Bone marrow (tissue), 2 donors: ENCODE measurements at places on chromosomes 2 and 18.

DNA sequence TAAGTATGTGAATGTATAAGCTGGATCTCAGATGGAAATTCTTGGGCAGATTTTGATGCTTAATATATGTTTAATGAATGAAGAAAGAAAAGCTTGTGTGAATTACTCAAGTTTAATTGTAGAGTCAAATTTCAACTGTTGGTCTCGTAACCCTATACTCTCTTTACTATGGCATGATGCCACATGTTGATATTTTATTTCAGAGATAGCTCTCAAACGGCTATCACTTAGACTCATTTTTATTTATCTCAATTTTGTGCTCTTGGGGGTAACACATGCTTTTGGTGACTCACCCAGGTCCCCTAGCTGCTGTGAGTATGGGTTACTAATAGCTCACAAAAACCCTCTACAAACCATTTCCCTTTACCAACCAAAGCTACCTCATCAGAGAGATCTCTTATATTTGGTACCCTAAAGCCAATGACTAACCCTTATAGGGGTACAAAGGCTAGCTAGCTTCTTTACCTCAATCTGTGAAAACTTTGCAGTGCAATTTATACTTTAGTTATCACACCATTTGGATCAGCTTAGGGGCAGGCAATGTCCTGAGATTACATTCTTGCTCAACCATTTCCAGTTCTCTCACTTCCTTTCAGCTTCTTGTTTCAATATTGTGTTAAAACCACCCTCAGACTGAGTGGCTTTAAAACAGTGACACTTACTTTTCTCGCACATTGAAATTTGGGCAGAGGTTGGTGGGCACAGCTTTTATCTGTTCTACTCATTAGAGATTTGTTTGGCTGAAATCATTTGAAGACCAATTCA lies 240.3 kb downstream of the CDH7 start:
- DNase-seq = no peak

DNA sequence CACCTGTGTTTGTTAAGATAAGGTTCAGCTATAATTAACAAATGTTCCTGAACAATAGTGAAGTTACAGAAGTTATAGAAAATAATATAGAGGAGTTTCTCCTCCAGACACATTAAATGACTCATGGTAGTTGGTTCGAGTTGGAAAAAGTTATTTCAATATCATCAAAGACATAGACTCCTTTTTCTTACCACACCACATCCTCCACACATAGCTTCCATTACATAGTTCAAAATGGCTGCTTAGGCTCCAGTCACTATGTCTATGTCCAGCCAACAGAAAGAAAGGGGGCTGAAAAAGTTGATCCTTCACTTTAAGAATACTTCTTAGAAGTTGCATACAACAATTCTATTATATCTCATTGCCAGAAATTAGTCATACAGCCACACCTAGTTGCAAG lies 50.7 kb downstream of the DYNAP start:
- no peak for DNase-seq

DNA sequence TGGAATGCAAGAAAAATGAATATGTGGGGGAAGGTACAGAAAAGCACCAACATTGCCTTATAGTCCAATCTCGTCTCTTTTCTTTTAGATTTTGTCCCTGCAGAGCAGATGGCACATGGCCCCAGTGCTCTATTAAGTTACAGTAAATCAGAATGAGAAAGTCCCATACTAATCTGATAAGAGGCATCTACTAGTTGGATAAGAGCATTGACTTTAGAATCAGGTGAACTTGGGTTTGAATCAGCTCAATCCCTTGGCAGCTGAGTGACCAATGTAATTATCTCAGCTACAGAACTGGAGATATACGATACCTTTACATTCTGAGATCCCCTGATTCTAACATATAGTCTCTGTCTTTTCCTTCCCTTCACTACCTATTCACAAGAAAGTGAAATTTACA lies 54.8 kb upstream of the PDE1A start:
- no peak for DNase-seq

- no peak for DNase-seq
Measured at GRCh38 chr18:59085797-59086196, 53.9 kb upstream of the SEC11C start.

- DNase-seq = no peak
Measured at GRCh38 chr2:62465741-62466502, 40.1 kb downstream of the TMEM17 start.

GRCh38 chr18:7789856-7790552 lies 222.9 kb downstream of the PTPRM start:
- DNase-seq = no peak
